CD4-positive, alpha-beta T cell treated with Interleukin-6 for 4 hours (primary cell): ENCODE measurements at places on chromosomes 6 and 20.

DNA sequence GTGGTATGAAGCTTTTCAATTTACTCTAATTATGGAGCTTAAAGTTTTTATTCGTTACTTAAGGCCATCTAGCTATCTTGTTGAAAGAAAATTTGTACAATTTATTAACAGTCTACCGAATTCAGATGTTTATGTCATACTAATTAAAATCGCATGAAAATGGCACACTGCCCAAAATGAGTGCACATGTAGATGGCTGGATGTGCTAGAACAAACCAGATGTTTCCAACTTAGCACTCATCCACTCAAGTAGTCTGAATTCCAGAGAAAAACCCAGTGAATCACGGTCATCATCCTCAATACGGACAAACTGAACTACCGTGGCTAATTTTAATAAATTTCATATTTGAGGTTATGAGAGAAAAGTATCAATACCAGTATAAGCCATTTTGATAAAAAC lies 70.4 kb downstream of the COL12A1 start:
- DNase-seq: no peak

- no peak for DNase-seq
Observed at GRCh38 chr6:107689951-107690642, 134.0 kb downstream of the SCML4 start.

- no peak for DNase-seq
Observed at GRCh38 chr6:157592541-157592940, 211.6 kb downstream of the ZDHHC14 start.

GRCh38 chr6:136752554-136752953 lies 39.7 kb downstream of the MAP3K5 start:
- no peak for DNase-seq

- no peak for DNase-seq
Observed at GRCh38 chr20:15627501-15627903, 945.7 kb downstream of the KIF16B start.

- no peak for DNase-seq
Observed at GRCh38 chr6:65566117-65566516, 140.9 kb downstream of the EYS start.

- no peak for DNase-seq
Observed at GRCh38 chr6:163086624-163086920, 327.9 kb upstream of the QKI start.

- no peak for DNase-seq
Observed at GRCh38 chr6:150018846-150019580, 6.3 kb downstream of the RAET1L start.

- DNase-seq: no peak
Observed at GRCh38 chr6:25547797-25548196, 104.2 kb upstream of the SCGN start.

GRCh38 chr6:25035174-25035511 lies 99.4 kb upstream of the RIPOR2 start:
- DNase-seq: no peak

- DNase-seq: no peak
Observed at GRCh38 chr20:62477669-62478455, 2.1 kb upstream of the GATA5 start.

DNA sequence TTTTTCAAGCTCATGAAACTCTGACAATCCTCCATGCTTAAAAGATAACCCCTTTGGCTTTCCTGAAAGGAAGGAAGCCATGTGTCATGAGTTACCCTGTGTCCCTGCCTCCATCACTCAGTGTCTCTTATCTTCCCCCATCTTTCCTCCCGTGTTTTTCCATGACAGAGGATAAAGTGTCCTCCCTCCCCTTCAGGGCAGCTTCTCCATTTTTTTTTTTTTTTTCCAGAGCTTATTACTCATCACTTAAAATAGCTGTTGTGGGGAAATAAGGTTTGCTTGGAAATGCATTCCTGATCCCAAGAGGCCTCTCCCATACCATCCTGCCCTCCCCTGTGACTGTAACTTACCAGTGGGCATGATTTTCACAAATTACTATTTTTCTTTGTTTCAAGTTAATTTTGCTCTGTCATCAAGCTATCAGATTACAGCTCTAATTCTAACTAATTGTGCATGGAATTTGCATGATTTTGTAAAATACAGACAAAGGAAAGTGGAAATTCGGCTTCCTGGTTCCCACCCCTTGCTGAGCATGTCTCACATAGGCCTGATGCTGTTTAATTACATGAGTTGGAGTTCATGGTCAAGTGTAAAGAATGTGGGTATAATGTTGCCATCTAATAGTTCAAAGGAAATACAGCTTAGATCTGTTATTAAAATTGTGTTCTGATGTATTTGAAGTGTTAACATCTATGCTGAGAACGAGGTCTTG lies 614.5 kb upstream of the FLRT3 start:
- no peak for DNase-seq

- no peak for DNase-seq
Observed at GRCh38 chr6:88220493-88220892, 54.3 kb upstream of the CNR1 start.

GRCh38 chr20:55213653-55214052 lies 738.3 kb downstream of the DOK5 start:
- no peak for DNase-seq

DNA sequence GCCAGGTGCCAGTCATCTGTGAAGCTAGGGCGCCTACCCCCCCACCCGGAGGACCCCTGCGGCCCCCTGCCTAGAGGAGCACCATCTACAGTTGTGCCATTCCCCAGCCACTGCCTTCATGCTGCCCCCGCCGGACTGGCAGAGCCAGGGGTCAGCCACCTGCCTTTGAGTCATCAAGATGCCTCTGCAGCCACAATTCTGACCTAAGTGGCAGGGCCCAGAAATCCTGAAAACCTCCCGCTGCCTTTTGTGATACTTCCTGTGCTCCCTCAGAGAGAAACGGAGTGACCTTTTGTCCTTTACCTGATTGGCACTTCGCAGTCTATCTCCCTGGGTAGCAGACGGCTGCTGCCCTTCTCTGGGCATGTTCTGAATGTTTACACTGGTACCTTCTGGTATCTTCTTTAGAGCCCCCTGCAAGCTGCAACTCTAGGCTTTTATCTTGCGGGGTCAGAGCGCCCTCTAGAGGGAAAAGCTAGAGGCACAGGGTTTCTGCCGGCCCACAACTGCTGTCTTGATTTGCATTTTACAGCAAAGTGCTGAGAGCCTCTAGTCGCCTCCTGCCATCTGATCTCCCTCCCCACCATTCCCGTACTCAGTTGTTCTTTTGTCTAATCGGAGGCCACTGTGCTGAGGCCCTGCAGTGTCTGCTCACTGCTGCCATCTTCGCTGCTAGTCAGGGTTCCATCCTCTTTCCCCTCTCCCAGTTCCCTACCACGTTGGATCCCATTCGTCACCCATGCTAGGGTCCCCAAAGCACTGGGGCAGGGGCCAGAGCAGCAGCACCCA lies 26.9 kb downstream of the SPATA2 start:
- DNase-seq: peak; percentile 56

DNA sequence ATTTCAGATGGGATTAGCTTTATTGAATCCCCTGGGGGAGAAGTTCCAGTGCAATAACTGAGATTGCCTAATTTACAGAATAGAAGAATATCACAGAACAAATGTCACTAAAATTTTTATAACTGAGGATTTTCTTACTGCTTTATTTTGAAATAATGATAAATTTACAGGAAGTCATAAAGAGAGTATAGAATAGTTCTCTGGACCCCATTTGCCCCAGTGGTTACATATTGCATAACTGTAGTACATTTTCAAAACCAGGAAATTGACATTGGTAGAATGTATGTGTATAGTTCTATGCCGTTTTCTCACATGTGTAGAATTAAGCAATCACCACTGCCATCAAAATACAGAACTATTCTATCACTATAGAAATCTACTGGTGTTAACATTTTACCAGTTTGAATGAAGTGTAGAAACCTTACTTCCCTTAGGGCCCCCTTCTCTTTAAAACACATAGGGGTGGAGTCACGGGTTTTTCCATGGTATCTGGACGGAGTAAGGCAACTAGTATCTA lies 18.3 kb downstream of the KIF6 start:
- no peak for DNase-seq

DNA sequence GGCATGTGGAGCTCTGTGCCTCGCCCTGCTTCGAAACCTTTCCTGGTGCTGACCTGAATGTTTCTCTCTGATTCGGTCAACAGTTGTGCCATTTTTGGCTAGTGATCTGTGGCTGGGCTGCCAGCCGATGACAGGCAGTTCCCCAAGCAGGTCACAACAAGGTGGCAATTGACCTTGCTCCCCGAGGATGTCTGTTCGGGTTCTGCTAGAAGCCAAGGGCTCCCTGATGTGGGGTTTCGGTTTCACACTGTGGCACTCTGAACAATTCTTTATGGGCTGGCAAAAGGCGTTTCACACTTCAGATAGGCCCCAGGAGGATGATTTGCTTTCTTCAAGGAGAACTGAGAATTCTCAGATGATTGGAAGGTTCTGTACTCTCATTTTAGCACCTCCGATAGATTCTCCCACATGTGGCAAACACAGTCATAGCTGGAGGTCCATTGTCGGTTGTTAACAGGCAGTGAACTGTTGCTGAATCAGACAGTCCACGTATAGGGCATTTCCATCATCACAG lies 135.6 kb downstream of the SLC24A3 start:
- DNase-seq: no peak

DNA sequence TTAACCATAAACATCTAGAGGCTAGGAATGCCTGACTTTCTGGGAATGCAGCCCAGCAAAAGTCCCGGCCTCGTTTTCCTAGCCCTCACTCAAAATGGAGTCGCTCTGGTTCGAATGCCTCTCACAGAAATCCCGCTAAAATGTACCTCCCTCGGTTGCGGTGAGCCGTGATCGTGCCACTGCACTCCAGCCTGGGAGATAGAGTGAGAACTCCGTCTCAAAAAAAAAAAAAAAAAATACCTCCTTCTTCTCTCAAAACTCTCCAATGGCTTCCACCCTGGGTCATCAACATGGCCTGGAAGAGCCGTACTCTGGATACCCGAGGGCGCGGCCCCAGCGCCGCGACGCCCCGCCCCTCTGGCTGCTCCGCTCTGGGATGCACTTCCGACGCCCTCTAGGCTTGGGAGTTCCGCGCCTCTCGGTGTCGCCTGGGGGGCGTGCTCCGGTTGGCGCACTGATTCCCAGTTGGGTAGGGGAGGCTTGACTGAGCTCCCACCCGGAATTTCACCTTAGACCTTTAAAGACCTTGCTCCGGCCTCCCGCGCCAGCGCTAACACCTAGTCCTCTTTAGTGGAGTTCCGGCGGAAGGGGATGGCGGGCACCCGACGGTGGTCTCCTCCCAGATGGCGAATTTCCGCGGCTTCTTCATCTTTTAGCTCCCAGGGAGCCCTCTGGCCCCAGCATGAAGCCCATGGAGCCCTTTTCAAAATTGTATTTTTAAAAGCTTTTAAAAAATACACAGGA lies 12.3 kb downstream of the HMGN4 start:
- peak; percentile 50 for DNase-seq

- no peak for DNase-seq
Observed at GRCh38 chr6:12010635-12011275, 1.4 kb upstream of the HIVEP1 start.

DNA sequence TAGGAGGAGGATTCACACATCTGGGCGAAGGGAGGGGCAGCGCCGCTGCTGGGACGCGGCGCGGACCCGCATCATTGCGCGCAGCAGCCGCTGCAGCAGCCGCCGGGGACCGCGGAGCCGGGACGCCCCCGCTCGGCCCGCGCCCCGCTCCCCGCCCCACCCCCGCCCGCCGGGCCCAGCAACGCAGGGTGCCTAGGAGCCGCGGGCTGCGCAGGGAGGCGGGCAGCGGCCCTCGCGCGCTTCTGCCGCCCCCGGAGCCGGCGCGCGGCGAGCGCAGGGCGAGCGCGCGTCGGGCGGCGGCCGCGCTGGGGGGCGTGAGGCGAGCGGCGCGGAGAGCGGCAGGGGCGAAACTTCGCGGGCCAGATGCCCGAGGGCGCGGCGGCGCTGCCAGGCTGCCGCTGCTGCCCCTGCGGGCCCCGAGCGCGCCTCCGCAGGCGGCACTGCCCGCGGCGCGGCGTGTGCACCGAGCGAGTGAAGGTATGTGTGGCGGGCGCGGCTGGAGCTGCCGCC lies at the start of gene NKAIN2:
Gene NKAIN2 (plus strand): TSS at position 362 of the 510 bp plus-strand sequence.
- no peak for DNase-seq

DNA sequence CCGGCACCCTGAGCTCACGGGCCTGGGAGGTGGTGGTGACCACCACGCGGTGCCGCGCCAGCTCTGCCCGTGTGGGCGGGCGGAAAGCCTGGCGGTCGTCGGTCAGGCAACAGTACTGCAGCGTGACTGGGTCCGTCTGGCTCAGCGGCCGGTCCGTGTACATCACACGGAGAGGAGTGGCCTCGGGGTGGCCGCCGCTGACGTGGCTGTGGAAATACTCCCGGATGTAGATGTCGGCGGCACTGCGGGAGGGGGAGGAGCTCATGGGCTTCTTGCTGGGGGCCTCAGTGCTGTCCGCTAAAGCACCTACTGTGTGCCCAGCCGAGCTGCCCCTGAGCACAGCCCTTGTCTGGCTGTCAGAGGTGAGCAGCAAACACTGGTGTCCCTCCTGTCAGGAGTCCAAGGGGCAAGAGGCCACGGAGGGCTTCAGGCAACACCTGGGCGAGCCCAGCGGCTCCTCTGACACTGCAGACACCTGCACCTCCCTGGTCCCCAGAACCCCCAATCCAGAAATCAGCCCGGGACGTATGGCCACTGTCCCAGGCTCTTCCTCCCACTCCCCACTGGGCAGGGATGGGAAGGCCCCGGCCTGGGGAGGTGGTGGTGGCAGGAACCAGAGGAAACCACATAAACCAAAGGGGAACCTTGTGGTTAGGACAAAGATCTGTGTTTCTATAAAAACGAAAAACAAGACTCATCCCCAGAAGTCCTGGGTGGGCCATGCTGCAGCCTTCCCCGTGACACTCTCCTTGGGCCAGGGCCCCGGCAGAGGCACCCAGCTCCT lies 6.5 kb downstream of the HELZ2 start:
- DNase-seq: peak; percentile 62

DNA sequence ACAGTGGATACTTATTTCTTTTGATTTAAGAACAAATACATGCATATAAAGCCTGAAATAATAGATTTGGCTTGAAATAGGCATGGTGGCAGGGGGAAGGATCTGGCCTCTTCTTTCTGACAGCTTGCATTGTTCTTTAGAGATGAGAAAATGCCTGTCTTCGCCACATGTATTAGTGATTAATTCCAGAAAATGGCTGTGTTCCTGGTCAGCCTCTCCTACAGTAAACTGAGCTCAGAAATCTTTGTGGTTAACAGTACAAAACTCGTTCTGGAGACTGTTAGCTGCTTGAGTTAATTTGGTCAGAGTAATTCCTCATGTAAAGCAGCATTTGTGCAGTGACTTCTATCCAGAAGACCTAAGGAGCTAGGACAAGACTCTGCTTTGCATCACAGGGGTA lies 151.5 kb downstream of the EYA4 start:
- DNase-seq: no peak
